ENCODE measurements at places on chromosomes 7 and 10.

DNA sequence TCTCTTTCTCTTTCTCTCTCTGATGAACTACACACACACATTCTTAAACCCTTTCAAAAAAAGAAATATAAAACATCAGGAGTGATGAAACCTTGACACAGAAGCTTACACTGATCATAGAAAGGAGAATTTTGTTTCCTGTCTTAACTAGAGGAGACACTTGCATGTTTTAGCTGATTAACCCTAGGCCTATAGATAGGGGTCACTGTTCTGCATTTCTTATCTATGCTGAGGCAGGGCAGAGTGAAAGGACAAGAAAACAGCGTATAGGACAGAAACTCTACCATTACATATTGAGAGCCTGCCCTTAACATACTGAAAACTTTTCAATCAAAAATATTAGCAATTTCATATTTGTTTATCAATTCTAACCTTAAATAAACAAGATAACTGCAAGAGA lies 680.6 kb upstream of the MBL2 start:
- no peak for DNase-seq

GRCh38 chr10:71804077-71804476 lies 30.8 kb upstream of the VSIR start:
- peak; percentile 20 for DNase-seq

DNA sequence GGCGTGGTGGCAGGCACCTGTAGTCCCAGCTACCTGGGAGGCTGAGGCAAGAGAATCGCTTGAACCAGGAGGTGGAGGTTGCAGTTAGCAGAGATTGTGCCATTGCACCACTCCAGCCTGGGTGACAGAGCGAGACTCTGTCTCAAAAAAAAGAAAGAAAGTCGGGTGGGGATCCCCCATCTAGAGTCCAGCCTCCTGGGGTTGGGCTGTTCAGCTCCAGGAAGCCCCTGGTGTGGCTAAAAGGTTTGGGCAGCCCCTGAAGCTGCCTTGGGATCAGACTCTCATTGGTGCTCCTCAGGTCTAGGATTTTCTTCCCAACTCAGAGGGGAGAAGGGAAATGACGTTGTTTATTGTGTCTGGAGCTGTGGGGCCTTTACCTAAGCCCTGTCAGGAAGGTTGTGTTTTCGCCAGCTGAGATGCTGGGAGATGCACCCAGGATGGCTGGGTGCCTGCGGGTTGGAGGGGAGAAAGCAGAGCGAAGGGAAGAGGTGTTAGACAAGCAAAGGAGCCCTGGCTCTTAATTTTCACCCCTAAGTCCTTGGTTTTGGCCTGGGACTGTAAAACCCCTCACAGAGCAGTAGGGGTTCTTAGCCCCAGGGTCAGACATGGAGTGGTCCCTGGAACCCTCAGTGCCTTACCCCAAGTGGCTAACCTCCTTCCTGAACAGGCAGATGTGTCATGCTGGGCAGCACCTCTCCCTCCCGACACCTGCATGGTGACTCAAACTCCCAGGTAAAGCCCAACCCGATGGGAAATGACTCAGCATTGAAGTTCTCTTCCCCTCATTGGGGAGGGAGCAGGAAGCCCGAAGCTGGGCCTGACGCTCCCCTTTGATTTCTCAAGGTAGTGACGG lies 21.1 kb downstream of the PLAU start:
- DNase-seq: no peak

GRCh38 chr7:150962553-150963399 lies 15.3 kb downstream of the KCNH2 start:
- DNase-seq: peak; percentile 56

GRCh38 chr7:64630496-64630895 lies 35.4 kb upstream of the ZNF107 start:
- no peak for DNase-seq

GRCh38 chr10:73019100-73019499 lies 64.5 kb upstream of the PLA2G12B start:
- DNase-seq: no peak

- DNase-seq: peak; percentile 77
Measured at GRCh38 chr10:132421847-132422751, 25.1 kb downstream of the PWWP2B start.

DNA sequence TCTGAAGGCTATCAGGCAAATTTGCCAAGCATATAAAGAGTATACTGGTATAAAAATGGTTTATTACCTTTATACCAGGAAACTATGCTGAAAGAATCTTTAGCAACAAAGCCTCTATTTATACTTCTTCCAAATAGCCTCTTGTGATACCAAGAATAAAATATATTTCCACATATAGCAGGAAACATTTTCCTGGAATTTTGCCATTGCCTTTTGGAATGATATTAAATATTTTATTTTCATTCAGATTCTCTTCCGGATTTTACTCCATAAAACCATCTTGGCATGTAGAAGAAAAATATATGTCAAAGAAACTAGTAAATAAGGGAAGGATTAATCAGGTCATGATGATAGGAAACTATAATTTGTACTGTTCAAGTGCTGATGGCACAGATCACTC lies 17.7 kb downstream of the SOSTDC1 start:
- no peak for DNase-seq

- no peak for DNase-seq
Measured at GRCh38 chr10:46530249-46531186, 25.9 kb downstream of the GPRIN2 start.

DNA sequence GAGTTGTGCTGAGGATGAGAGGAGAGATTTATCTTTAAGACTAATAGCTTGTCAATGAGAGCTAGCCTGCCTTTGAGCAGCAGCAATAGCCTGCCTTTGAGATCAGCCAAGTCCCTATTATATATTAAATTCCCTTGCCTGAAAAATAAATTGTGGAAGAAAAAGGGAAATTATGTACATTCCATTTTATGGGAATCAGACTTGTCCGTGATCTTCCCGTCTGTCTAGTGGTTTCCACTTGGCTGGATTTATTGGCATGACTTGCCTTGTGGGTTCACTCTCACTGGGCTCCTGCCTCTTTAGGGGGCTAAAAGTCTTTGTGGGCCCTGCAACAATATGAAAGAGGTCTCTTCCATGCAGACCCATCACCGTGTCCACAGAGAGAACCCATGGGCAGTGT lies 171.7 kb upstream of the FRMD4A start:
- no peak for DNase-seq

- no peak for DNase-seq
Measured at GRCh38 chr10:5618042-5618441, 48.4 kb downstream of the ASB13 start.

GRCh38 chr10:44293842-44294241 lies 91.1 kb downstream of the CXCL12 start:
- no peak for DNase-seq
